ENCODE measurements at places on chromosomes 13 and 19.

- no peak for DNase-seq
These were observed 581 bp downstream of the CALR start for GRCh38 chr19:12938779-12939601.

DNA sequence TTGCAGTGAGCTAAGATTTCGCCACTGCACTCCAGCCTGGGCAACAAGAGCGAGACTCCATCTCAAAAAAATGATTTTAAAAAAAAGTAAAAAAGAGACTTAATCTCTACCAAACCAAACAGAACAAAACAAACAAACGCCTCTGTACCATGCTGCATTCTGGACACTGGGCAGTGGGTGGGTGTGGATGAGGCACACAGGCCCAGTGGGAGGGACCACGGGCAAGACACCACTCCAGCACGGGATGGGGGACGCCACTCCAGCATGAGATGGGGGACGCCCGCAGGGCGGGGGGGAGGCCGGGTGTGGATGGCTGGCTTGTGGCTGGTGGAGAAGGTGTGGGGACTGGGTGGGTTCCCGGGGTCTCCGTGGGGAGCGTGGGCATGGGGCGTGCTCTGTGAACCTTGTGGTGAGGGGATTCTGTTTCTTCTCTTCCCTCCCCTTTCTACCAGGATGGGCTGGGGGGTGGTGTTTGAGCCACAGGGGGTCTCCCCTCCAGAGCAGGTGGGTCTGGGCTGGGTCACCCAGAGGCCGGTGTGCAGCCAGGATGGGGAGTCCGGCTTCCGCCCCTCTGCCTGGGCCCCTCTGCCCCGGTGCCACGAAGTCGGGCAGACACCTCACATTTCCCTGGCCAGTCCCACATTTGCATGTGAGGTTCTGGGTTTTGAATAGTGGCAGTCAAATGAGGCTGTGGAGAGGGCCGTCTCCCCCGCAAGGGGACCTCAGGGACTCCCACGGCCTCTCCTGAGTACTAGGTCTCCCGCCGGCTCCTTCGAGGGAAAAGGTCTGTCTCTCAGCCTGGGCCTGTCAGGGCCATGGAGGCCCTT, 23.9 kb upstream of the MATK start:
- no peak for DNase-seq

- DNase-seq: no peak
These were observed 168.0 kb downstream of the TNFSF13B start for GRCh38 chr13:108437496-108437895.

- DNase-seq: no peak
These were observed 26.8 kb upstream of the ADGRE5 start for GRCh38 chr19:14354445-14354844.

- no peak for DNase-seq
These were observed 201.5 kb downstream of the MYO16 start for GRCh38 chr13:108830916-108831315.

- no peak for DNase-seq
These were observed 14.4 kb downstream of the CEBPA start for GRCh38 chr19:33287927-33288326.

DNA sequence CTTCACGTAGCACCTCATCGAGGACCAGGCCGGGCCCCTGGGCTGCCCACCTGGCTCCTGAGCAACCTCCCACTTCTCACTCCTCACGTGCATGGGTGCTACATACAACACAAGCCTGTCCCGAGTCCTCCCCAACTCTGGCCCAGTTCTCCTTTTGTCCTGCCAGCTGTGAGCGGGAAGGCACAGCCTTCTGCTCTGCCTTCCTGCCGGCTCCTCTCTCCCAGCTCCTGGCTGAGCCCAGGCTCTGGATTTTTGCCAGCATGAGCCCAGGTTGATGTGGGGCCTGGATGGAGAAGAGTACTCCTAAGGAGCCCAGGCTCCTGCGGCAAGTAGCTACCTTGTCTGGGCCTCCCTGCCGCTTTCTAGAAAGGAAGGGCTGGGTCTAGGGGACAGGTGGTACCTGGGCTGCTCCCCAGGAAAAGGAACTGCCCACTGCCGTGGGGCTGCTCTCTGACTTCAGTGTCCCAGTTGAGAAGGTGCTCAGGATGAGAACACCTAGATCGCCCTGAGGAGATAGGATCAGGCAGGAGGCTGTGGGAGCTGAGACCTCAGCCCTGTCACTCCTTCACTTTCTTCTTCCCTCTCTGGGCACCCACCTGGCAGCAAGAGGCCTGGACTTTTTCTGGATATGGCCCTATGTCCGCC, 23.6 kb downstream of the LYL1 start:
- no peak for DNase-seq

Data from cortex of kidney (tissue), 1 donor.